ENCODE measurements at places on chromosomes 2 and 18. TPM values are rescaled to one million over a fixed set of nuclear protein-coding genes. Genes with fewer than 3 reads are reported as not detected.

GRCh38 chr18:3851159-3851558 lies 401.2 kb downstream of the TGIF1 start:
- DNase-seq: no peak

DNA sequence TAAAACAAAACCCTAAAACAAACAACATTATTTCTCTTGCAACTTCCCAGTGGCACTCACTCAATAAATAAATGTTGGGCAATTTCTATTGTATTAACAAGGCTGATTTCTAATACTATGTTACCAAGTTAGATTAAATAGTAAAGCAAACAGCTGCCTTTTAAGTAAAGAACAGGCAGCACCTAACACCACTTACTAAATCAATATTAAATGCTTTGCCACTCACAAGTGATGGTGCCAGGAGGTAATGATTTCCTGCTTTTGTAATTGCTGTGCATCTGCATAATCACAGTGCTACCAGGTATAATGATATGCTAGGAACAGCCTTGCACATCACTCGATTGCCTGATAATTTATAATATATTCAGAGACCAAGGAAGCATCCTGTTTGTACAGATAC lies 276.5 kb downstream of the NBAS start:
- DNase-seq: no peak

Gene CHRNG
- total RNA-seq: not detected

Gene GALNT5
- total RNA-seq: 0.09 TPM

Gene RAPGEF4
- 2.5 TPM for total RNA-seq

DNA sequence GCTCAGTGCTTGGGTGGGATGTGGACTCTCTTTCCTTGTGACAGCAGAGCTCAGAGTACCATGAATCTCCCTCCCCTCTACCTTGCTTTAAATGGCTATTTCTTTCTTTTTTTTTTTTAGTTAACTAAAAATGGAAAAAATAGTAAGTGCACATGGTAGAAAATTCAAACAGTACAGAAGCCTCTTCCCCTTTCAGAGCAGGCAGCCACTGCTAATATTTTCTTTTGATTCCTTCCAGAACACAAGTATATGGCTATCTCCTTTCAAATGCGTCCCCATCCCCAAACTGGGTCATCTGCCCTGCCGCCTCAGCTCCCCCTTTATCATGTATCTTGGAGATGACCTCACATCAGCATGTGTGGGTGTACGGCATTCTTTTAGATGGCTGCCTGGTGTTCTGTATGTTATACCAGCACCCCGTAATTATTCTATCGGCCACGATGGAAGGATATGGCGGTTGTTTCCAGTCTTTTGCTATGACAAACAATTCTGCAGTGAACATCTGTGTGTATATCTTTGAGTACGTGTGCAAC lies 70.5 kb upstream of the DLX2 start:
- DNase-seq: no peak

- DNase-seq: no peak
Observed at GRCh38 chr2:45607701-45608100, 3.4 kb downstream of the SRBD1 start.

Gene SCN1A
- not detected for total RNA-seq

All from T-cell (primary cell).